A549 treated with AZD2906 at 1 μM for 4 hours (cell line): ENCODE measurements at places on chromosomes 7 and 10. TPM values are rescaled to one million over a fixed set of nuclear protein-coding genes. Genes with fewer than 3 reads are reported as not detected.

The CALML5 gene
- not detected in 5 replicates for total RNA-seq

The SORBS1 gene
- 0.45 to 0.68 TPM (median 0.49 TPM) in 5 replicates for total RNA-seq

The CYREN gene
- total RNA-seq: 79.3 to 91.8 TPM (median 87.5 TPM) in 5 replicates

The ELFN1 gene
- total RNA-seq: 0.25 to 0.46 TPM (median 0.37 TPM) in 5 replicates

The SVOPL gene
- total RNA-seq: not detected in 5 replicates

The ARHGAP22 gene
- 2.7 to 3.8 TPM (median 3.3 TPM) in 5 replicates for total RNA-seq

The AOC1 gene
- total RNA-seq: 0.02 to 0.07 TPM (median 0.05 TPM) in 4 of 5 replicates, not detected in the other

The ZNF736 gene
- 0.01 to 0.02 TPM (median 0.02 TPM) in 3 of 5 replicates, not detected in the others for total RNA-seq

The BTAF1 gene
- 9.6 to 13.4 TPM (median 12.3 TPM) in 5 replicates for total RNA-seq

The CDK6 gene
- 10.7 to 14.8 TPM (median 11.8 TPM) in 5 replicates for total RNA-seq

The PLXNA4 gene
- total RNA-seq: 0.18 to 0.85 TPM (median 0.56 TPM) in 5 replicates

The LRIT1 gene
- total RNA-seq: not detected in 5 replicates

The LLCFC1 gene
- total RNA-seq: not detected in 5 replicates

The AMZ1 gene
- 0.05 to 0.08 TPM (median 0.06 TPM) in 5 replicates for total RNA-seq

The CELF2 gene
- total RNA-seq: 0.02 to 0.10 TPM (median 0.06 TPM) in 5 replicates

The PLA2G12B gene
- not detected in 5 replicates for total RNA-seq

The BMPR1A gene
- 18.7 to 28.6 TPM (median 23.1 TPM) in 5 replicates for total RNA-seq

The SOSTDC1 gene
- total RNA-seq: not detected in 5 replicates

The CUBN gene
- total RNA-seq: 0.02 to 0.06 TPM (median 0.05 TPM) in 5 replicates

The PWWP2B gene
- 13.1 to 18.8 TPM (median 18.4 TPM) in 5 replicates for total RNA-seq

The SEPHS1 gene
- total RNA-seq: 56.9 to 79.8 TPM (median 63.2 TPM) in 5 replicates

The CHRM2 gene
- total RNA-seq: not detected in 5 replicates

The KIF11 gene
- 29.0 to 41.3 TPM (median 31.8 TPM) in 5 replicates for total RNA-seq

The EGFR gene
- 88.0 to 119 TPM (median 105 TPM) in 5 replicates for total RNA-seq

The ASAH2 gene
- 0.63 to 2.7 TPM (median 1.5 TPM) in 5 replicates for total RNA-seq

The EBLN1 gene
- 0.05 to 0.09 TPM in 2 of 5 replicates, not detected in the others for total RNA-seq

The ARMC3 gene
- 0.35 to 0.79 TPM (median 0.53 TPM) in 5 replicates for total RNA-seq

The CSTF2T gene
- 15.6 to 17.8 TPM (median 16.3 TPM) in 5 replicates for total RNA-seq

The ADCY1 gene
- total RNA-seq: 2.1 to 2.5 TPM (median 2.4 TPM) in 5 replicates

The DPYSL4 gene
- 15.3 to 20.4 TPM (median 19.3 TPM) in 5 replicates for total RNA-seq

The MRPS17 gene
- total RNA-seq: 24.1 to 28.1 TPM (median 25.8 TPM) in 5 replicates

The TMEM139 gene
- total RNA-seq: 0.66 to 1.2 TPM (median 1.2 TPM) in 5 replicates

The ACBD7 gene
- total RNA-seq: 1.0 to 1.4 TPM (median 1.2 TPM) in 5 replicates

The UTF1 gene
- not detected in 5 replicates for total RNA-seq

The AP3M1 gene
- 27.6 to 36.2 TPM (median 30.7 TPM) in 5 replicates for total RNA-seq

The SPDYE5 gene
- total RNA-seq: not detected in 5 replicates

The C7orf57 gene
- 0.29 to 0.35 TPM (median 0.33 TPM) in 5 replicates for total RNA-seq

The TMEM120A gene
- 38.6 to 50.5 TPM (median 45.9 TPM) in 5 replicates for total RNA-seq

The DPCD gene
- 30.7 to 38.6 TPM (median 31.7 TPM) in 5 replicates for total RNA-seq

The SPDYE2B gene
- total RNA-seq: not detected in 5 replicates

The ASB15 gene
- total RNA-seq: not detected in 5 replicates

The KBTBD2 gene
- 21.4 to 26.4 TPM (median 24.1 TPM) in 5 replicates for total RNA-seq

The HERC4 gene
- 21.5 to 32.0 TPM (median 24.5 TPM) in 5 replicates for total RNA-seq

The ZNF722 gene
- not detected in 5 replicates for total RNA-seq

The GRM3 gene
- not detected in 5 replicates for total RNA-seq

The SVIL gene
- total RNA-seq: 18.8 to 24.7 TPM (median 20.4 TPM) in 5 replicates

The TLX1 gene
- not detected in 5 replicates for total RNA-seq

The TMEM196 gene
- not detected in 5 replicates for total RNA-seq

The CYP3A7 gene
- total RNA-seq: 0.05 TPM in 1 of 5 replicates, not detected in the others
